ENCODE measurements at places on chromosomes 11 and 22.

DNA sequence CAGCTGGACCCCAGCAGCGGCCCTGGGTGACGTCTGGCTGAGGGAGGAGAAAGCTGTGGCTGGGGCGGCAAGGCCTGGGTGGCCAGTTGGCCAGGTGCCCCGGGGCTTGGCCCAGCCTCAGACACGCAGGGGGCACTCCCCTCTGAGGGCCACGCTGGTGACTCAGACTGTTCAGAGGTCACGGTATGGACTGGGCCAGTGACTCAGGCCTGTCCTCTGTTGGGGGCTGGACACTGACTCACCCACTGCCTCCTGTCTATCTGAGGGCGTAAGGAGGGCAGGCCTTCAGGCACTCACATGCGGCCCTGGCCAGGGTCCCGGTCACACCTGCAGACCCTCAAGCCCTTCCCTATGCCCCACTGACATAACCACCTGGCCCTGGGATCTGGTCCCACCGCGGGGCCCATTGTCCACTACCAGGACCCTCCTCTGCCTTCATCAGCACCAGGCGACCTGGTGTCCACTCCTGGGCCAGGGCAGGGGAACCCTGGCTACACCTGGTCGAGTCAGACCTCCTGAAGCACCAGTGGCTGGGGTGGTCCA, 3.7 kb upstream of the MUC5AC start:
- peak; percentile 34 for DNase-seq

DNA sequence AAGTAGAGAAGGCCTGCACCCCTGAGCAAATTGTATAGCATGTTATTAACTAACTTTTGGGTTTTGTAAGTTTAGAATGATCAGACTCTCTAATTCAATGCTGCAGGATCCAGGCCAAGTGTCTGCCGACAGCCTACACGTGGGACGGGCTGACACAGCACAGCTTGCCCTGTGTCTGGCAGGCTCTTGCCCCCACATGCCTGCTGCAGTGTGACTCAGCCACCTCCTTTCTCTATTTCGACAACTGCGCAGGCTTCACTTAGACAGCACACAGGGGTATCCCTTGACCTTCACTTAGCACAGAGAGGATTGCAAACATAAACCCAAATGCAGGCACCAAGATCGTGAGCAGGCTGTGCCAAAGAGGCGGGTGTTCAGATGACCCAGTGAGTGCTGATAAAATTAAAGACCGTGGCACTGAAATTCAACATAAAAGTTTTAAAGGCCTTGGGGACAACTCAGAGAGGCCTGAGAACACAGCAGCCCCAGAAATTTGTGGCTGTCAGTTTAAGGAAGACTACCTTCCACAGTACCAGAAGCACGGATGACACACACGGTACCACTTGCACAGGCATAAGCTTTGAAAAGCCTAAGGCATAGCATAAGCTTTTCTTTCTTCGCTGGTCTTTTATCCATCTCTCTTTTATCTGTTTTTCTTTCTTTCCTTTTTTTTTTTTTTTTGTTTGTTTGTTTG, 37.8 kb downstream of the SCN3B start:
- DNase-seq, result peak; percentile 77

- DNase-seq, result no peak
These were observed 224.1 kb downstream of the CADM1 start for GRCh38 chr11:115279813-115280761.

DNA sequence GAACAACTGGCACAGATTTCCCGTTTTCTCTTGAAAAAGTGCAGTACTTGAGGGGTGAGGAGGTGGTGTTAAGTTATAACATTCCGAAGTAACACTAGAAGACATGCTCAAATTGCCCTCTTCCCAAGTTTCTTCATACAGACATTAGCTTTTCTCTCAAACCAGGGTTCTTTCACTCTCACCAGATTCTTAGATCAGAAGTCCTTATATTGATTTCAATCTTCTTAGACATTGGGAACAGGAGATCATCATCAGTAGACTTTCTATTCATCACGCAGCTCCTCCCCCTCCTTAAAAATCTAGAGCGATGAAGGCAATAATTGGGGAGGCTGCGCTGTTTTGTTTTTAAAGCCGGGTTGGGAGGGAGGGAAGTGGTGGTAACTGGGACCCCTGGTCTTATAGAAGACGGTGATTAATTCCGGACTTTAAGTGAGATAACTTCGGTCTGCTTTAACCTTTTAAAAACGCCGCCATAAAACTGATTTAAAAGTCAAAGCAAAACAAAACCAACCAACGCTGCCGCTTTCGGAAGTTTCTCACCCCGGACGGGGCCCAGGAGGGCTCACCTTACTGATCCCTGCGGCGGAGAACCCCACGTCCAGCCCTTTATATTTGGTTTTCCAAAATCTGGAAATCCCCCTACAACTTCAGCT, 665 bp downstream of the USP28 start:
- DNase-seq, result no peak

DNA sequence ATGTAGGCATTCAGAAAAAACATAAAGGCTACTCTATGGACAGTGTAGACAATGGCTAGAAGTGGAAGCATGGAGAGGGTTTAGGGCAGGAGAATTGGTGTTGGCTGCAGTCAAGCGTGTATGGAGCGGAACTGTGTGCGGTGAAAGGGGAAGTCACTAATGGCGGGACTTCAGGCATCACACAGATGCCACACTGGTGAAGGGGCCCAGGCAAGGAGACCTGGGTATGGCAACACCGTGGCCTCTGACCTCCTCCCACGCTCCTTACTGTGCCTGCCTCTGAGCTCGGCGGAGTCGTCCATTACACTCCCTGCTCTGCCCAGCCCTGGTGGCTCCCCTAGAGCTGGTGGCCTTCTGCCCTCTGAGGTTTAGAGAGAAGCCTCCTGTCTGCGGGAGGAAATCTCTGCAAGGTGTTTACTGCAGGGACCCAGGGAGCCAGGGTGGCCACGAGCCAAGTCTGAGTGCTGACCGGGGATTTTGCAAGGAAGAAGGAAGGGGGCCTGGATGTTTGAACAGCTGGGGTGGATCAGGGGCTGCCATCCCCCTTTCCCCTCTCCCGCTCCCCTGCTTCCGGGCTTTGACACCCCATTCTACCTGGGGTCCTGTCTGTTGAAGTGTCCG, 75.1 kb upstream of the TSPAN18 start:
- no peak for DNase-seq

DNA sequence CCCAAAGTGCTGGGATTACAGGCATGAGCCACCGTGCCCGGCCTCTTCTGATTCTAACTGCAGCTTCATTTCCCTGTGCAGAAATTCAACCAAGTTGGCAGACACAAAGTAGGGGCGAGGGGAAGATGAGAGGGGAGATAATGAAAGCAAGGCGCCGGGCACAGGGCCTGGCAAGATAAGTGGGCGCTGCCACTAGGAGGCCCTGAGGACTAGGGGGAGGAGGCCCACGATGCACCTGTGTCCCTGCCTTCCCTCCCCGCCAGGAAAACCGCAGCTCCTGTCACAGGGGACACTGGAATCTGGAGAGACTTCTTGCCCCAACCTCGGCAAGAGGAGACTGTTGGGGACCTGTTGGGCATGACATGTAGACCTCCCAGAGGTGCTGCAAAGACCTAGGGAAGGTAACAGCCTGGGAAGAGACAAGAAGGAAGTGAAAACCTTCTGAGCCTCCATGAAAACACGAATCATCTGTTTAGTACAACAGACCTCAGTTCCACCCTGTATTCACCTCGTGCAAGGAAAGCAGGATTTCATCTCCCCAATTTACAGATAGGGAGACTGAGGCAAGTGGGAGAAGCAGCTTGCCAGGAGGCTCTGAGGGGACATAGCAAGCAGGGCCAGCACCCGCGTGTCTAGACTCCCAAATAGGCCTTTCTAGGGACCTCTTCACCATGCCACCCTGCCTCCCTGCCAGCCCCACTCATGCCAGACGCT, 3.1 kb upstream of the LGALS1 start:
- DNase-seq, result no peak

- no peak for DNase-seq
These were observed 652.5 kb downstream of the NTM start for GRCh38 chr11:132022733-132023478.

GRCh38 chr22:49308300-49308699, 519.4 kb downstream of the BRD1 start:
- no peak for DNase-seq

DNA sequence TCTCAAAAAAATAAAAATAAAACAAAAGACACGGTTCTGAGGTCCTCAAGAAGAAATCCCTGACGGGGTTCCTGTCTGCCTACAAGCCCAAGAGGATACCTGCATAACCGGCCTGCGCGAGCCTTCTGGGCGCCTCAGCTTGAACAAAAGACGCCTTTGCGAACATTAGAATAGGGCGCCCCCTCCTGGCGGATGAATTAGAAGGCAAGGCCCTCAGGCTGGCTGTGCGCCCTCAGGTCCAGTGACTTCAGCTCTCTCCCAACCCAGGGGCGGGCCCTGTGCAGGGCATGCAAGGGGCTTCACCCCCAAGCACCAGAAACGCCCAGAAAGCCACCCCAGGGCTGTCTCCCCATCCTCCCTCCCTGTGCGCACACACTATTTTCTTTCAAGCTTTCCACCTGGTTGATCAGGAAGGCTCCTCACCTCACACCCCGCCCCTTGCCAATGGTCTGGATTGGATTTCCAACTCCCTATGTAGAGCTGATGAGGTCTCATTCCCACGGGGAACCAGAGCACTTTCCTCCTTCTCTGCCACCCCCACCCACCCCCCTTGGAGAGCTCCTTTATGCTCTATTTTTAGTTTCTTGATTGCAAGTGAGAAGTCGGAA, 273.3 kb downstream of the BUD13 start:
- DNase-seq, result peak; percentile 68

DNA sequence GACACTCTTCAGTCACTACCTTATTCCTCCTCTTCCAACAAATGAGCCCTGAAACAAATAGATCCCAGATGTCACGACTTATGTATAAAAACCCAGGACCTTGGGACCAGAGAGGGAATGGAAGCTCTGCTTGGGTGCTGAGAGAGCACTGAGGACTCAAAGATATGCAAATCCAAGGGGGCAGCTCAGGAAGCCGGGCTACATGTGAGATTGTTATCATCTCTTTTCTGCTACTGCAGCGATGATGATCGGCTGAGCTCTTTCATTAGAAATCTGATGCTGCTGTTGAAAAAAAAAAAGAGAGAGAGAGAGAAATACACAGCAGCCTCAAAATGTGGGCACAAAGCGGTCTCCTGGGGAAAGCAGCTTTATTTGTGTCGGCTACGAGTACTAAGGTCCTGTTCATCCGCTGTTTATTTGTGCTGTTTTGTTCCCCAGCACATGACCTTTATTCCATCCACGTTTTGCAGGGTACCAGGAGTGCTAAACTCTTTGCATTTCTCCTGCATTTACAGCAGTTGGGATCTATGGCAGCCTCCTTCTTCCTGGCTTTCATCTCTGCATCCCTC, 120.2 kb downstream of the TRIM29 start:
- DNase-seq, result no peak

DNA sequence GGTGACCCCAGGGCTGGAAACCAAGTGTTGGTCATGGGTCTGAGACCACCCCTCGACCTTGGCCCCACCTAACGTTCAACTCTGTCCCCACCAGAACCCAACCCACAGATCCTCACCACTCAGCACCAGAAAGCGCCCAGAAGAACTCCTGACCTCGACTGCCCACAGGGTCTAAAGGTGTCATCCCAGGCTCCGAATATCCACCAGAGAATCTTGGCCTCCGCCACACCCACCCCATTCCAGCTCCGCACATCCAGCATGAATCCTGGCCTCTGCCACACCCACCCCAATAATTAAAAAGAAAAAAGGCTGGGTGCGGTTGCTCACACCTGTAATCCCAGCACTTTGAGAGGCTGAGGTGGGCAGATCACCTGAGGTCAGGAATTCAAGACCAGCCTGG, 1.3 kb downstream of the CERK start:
- no peak for DNase-seq

- no peak for DNase-seq
These were observed 837.8 kb downstream of the TBC1D22A start for GRCh38 chr22:47600281-47600680.

GRCh38 chr11:94151903-94152677, 23.4 kb downstream of the PANX1 start:
- no peak for DNase-seq

DNA sequence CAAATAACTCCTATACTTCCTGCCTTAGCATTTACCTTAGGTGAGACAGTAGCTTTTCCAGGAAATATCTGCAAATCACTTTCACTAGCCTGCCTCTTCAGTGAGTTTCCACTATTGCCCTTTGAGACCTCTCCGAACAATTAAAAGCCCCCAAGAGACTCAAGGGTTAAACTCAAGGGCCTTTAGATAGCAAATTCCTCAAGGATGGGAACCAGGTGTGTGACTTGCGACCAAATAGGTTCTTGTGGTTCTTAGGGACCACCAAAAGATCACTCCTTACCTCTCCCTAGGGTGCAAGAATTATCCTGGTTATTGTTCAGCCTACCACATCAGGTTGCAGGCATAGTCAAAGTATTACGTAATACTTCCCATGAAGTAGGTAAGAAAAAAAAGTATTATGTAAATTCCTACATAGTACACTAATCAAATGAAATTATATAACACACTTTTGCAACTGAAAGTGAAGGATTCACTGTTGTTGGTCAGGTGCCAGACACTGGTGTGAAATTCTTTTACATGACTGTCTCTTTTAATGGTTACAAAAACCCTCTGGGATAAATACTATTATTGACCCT, 1.4 kb upstream of the RDX start:
- DNase-seq, result no peak
